ENCODE measurements at places on chromosomes 12 and 14.

DNA sequence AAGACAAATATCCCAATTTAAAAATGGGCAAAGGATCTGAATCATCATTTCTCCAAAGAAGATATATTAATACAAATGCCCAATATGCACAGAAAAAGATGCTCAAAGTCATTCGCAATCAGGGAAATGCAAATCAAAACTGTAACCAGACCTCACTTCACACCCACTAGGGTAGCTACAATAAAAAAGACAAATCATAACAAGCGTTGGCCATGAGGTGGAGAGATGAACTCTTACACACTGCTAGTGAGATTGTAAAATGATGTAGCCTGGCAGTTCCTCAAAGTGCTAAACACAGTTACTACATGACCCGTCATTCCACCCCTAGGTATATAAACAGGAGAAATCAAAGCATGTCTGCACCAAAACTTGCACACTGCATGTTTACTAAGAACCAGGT, 30.4 kb downstream of the CDC42BPB start:
- DNase-seq: no peak

- no peak for DNase-seq
Measured at GRCh38 chr14:38174711-38175110, 33.0 kb upstream of the SSTR1 start.

DNA sequence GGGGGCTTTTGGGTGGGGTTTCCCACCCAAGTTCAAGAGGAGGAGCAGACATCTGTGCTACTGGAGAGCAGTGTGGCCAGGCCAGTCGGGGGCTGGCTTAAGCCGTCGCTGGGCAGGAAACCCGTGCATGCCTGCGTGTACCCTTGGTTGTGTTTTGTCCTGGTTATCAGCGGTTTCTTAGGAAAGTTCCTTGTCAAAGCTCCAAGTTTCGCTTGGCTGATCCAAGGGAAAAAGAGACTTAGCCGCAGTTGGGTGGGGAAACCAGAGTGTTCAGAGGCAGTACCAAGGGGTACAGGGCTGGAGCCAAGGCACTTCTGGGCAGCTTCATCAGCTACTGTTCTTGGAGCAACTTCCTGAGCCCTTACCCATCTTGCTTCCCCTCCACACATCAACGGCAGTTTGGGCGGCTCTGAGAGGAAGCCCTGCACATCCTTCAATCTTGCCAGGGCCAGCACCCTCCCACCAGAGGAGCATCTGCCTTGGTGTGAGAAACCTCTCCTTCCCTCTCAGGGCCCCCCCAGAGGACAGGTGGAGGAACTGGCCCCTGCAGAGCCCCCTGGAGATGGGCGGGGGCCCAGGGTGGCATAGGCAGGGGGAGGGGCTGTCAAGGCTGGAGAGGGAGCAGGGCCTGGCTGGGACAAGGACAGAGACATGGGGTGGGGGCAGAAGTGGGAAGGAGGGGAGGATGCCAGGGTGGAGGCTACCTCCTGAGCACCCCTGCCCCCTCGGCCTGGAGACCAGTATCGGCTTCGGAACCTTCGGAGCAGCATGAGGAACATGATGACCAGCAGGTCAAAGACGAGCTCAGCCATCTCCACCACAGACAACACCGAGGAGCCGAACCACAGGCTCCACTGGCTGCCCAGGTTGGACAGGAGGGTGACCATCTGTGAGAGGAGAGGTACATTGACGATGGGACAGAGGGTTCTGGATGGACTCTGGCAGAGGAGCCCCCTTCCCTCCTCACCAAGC, 5.8 kb upstream of the TNFRSF1A start:
- DNase-seq: no peak

GRCh38 chr12:17030338-17030737, 424.4 kb upstream of the LMO3 start:
- DNase-seq: no peak

- no peak for DNase-seq
Measured at GRCh38 chr12:111687255-111687654, 1.4 kb downstream of the ACAD10 start.

DNA sequence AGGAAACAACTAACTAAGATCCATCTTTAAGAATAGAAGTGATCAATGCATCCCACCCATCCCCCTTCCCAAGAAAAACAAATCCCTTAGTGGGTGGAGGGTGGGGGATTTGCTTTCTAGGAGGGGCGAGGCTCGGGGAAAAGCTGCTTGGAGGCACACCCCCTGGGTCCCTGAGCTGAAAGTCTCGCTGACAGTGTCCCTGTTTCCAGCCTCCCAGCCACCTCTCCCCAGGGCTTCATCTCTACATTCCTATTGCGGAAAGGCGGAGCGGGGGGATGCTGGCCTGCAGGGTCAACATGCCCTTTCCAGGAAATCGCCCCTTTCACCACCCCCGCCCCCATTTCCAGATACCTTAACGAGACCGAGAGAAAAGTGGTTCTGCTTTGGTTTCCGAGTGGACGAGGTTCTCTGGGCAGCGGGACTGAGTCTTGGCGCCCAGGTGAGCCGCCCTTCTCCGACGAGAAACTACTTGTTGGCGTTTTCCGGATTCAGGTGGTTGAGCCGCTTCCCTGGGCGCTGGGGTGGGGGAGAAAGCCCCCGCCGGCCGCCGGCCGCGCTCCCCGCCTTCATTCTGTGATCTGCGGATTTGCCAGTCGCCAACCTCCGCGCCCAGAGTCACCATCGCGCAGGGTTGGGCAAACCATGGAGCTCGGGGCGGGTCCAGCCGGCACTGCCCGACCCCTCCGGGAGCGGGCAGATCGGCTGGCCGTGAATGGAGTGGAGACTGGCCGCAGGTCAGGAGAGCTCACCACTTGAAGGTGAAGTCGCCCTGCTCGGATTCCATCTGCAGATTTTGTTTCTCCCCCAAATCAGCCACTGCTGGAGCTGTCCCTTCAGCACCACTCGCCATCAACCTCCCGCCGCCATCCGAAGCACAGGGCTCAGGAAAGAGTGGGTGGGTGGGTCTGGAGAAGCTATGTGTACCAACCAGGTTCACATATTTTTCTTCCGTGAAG, 505 bp downstream of the KCNC2 start:
- no peak for DNase-seq

DNA sequence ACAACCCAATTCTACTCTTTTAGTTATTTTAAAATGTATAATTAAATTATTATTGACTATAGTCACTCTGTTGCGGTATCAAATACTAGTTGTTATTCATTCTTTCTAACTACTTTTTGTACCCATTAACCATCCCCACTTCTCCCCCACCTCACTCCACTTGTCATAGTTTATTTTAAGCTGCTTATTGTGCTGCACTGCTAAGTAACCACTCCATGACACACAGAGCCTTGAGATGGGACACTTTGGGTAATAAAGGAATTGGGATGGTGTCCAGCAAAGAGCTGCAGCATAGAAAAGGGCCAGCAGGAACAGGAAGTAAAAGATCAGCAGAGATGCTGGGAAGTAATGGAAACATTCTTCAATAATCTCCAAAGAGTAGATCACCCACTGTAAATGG, 123.0 kb downstream of the RPS29 start:
- no peak for DNase-seq

GRCh38 chr12:130680451-130680990, 35.6 kb downstream of the RIMBP2 start:
- no peak for DNase-seq

DNA sequence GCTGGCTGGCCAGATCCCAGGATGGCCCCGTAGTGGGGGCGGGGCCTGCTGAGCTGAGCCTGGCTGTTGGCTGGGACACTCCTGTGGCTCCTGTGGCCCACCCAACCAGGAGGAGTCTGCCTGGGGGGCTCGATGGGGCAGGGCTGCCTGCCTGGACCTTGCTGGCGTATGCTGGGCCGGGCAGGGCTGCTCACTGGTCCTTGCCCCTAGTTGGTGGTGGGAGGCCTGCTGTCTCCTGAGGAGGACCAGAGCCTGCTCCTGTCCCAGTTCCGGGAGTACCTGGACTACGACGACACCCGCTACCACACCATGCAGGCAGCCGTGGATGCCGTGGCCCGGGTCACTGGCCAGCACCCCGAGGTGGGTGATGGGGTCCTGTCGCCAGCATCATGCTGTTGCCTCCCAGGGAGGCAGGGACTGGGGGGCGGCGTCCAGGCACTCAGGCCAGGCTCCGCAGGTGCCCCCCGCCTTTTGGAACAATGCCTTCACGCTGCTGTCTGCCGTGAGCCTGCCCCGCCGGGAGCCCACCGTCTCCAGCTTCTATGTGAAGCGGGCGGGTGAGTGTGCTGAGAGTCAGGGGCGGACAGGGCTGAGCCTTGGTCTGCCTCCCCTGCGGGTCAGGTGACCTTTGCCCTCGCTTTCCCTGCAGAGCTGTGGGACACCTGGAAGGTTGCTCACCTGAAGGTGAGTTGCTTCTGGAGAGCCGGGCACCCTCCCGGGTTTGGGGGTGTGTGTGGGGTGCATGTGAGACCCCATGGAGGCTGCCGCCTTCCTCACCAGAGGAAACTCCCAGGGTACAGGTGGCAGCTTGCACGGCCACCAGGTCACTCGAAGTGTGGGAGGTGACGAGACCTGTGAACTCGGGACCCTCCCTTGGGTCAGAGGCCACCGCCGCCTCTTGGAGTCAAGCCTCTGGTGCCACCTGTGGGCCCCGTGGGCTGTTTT, 3.4 kb downstream of the NOC4L start:
- DNase-seq: no peak

- no peak for DNase-seq
Measured at GRCh38 chr14:22658946-22659345, 14.8 kb upstream of the OR6J1 start.

- no peak for DNase-seq
Measured at GRCh38 chr12:12562016-12562483, 613 bp downstream of the DUSP16 start.

GRCh38 chr14:101836135-101836534, 74.6 kb downstream of the PPP2R5C start:
- no peak for DNase-seq

- no peak for DNase-seq
Measured at GRCh38 chr12:30732954-30733637, 21.7 kb downstream of the CAPRIN2 start.

- no peak for DNase-seq
Measured at GRCh38 chr12:82090165-82090564, 268.0 kb downstream of the CCDC59 start.

DNA sequence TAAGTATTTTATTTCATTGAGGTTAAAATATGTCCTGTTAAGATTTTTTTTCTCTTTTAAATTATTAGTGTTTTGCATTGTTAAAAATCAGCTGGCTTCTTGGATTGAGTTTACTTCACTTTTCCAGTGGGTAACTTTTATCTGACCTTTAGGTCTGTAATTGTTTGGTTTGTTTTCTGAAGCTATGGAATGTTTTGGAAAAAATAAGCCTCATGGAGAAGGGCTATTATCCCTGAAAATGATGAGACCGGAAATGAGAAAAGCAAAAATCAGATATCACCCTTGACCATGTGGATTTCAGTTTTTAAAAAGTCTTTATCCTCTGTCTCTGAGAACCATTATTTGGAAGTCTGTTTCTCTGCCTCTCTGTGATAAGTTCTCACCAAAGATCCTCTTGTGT, 180.9 kb downstream of the RAD51B start:
- no peak for DNase-seq

GRCh38 chr12:40137252-40137651, 31.4 kb upstream of the SLC2A13 start:
- DNase-seq: no peak

GRCh38 chr12:71155225-71155624, 2.6 kb downstream of the TSPAN8 start:
- DNase-seq: no peak

GRCh38 chr14:68894802-68895703, 84.0 kb downstream of the ACTN1 start:
- no peak for DNase-seq
